Body of pancreas (tissue), 4 donors: ENCODE measurements at places on chromosomes 5 and 9.

GRCh38 chr5:5055712-5056111 lies 84.4 kb upstream of the ADAMTS16 start:
- no peak for DNase-seq

- no peak for DNase-seq
These were observed 18.1 kb downstream of the FYB1 start for GRCh38 chr5:39201160-39201780.

DNA sequence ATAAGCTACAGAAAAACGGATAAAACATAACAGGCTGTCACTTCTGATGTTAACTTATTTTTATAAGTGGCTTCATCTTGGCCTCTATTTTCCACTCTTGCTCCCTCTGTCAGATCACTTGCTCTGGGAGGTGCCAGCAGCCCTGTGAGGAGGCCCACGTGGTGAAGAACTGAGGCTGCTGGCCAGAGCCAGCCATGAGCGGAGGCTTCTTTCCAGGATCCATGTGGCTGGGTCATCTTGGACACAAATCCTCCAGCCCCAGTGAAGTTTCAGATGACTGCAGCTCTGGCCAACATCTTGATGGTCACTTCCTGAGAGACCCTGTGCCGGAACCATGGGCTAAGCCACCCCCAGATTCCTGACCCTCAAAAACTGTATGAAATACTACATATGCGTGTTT lies 7.5 kb upstream of the CMBL start:
- DNase-seq = no peak

DNA sequence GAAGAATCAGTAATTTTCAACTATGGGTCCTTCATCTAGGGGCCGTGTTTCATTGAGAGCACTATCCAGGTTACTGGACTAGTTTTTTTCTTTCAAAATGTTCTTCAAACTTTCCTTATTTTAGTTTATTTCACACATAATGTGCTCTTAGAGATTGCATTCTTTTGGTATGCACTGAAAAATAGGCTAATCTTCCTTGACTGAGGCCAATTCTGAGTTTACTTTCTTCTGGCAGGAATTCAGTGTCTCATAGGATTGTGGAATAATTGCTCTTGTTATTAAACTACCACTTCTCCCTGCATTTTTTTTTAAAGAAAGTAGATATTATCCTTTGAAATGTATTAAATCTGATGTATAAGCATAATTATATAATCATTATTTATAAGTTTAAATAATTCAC lies 624.5 kb downstream of the RAB3C start:
- DNase-seq = no peak

DNA sequence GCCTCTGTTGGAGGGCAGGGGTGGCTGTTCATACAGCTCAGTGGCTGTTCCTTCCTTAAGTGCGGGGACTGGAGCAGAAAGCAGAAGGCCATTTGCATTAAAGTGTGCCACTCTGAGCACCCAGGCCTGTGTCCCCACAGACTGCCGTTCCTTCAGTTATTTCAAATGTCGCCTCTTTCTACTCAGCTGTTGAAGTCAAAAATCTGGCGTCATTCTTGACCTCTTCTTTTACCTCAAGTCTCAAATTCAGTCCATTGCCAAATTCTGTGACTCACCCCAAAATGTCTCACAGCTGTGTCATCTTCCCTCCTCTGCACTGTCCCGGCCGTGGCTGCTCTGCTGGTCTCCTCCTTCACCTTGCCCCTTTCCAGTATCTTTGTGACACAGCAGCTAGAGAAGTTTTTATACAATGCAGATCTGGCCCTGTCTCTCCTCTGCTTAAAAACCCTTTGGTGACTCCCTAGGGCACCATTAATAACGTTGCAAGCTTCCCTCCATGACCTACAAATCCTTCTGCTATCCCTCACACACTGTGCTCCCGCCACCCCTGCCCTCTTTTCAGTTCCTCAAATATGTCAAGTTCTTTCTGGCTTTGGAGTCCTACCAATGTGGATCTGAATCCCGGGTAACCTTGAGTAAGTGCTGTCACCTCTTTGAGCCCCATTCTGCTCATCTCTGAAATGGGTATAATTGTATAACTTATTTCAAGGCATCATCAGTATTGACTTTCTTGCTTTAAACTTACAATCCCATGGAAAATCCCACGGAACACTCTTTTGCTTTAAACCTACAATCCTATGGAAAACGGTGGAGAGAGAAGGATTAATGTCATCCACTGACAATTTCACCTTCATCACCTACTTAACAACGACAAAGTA lies 98.3 kb upstream of the BOD1 start:
- no peak for DNase-seq

GRCh38 chr5:106258591-106259125 lies 1412.1 kb downstream of the EFNA5 start:
- DNase-seq = no peak

DNA sequence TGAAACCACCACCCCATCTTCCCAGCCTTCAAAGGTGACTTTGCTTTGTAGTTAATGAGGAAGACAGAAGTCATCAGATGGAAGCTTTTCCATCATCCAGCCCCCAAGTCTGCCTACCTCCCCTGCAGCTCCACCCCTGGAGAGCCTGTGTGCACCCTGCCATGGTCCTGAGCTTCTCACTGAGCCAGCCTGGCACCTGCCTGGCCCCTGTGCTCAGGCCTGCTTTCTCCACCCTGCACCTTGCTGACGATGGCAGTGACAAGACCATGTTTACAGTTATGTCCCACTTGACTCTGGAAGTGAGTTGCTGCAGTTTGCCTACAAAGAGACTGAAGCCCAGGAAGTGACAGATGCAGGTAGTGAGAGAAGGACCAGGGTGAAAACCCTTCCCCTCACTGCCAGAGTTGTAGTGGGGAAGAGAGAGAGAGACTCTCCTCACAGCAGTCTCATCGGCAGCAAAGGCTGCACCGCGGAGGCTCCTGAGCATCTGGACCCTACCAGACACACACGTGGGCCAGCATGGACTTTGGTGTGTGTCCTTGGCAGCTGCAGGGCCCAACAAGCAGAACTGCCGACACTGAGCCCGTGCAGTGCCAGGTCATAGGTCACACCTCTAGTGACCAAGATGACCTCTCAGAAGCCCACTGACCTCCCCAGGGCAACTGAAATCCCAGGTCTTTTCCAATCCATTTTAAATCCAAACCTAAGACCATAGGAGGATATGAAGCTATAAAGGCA lies 107.1 kb downstream of the CACNA1B start:
- no peak for DNase-seq

DNA sequence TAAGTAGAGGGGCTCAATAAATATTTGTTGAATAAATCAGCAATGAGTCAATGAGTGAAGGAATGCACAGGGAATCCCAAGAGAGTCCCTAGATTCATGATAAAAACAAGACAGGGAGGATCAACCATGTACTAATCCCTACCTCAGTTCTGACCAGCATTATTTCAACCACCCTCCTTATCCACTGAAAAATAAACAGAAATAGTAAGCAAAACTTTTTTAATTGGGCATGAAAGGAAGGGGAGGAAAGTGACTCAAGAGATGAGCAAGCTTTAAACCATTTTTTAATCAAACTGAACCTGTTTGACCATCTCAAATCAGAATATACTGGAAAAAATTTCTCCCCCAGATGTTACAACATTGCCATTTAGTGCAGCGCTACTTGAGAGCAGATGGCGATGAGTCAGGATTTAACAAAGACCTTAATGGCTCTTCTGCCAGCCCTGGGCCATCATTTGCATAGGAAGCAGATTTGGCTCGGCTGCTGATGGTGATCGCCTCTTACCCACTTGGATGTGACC lies 194.8 kb upstream of the SLC30A5 start:
- DNase-seq = no peak

DNA sequence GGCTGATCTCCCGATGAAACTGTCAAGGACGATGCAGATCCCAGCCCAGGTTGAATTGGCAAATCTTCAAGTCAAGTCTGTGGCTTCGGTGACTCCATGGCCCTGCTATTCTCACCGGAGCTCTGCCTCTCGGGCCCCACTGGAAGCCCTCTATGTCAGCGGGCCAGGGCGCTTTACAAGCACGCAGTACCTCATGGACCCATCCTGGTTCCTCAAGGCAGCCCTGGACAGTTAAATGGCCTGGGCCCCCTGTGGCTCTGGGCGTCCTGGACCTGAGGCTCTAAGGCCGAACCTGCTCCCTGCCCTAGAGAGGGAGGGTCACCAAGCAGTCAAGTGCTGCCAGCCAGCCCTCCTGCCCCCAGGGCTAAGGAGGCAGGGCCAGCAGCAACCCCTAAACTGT lies 45.3 kb downstream of the STC2 start:
- no peak for DNase-seq

- DNase-seq = no peak
These were observed 156.4 kb downstream of the ST8SIA4 start for GRCh38 chr5:100746730-100747129.

GRCh38 chr9:134724202-134724911 lies 82.8 kb downstream of the COL5A1 start:
- no peak for DNase-seq

DNA sequence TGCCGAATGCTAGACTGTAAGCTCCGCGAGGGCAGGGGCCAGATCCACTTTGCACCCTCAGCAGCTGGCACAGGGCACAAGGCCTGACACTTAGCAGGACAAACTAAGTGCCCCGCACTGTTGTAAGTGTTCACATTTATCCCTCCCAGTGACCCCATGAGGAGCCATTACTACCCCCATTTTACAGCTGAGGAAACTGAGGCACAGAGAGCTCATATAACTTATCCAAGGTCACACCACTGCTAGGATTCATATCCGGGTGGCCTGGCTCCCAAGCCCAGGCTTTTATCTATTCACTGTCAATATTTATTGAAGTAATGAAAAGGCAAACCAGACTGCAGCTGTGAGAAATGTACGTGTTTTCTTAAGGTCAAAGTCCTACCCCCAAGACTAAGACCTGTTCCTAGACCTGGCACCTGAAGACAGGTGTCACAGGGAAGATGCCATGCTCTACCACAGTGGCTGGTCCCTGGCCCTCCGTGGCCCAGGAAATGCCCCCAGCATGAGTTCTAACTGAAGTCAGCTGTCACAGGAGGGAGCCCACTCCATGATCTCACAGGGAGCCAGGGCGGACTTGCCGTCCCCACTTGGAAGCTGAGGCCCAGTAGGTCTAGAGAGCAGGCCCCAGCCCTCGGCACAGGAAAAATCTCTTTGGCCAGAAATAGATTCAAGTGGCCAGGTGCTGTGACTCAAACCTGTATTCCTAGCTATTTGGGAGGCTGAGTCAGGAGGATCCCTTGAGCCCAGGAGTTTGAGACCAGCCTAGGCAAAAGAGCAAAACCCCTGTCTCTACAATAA lies 74.7 kb upstream of the IL17B start:
- DNase-seq = no peak

DNA sequence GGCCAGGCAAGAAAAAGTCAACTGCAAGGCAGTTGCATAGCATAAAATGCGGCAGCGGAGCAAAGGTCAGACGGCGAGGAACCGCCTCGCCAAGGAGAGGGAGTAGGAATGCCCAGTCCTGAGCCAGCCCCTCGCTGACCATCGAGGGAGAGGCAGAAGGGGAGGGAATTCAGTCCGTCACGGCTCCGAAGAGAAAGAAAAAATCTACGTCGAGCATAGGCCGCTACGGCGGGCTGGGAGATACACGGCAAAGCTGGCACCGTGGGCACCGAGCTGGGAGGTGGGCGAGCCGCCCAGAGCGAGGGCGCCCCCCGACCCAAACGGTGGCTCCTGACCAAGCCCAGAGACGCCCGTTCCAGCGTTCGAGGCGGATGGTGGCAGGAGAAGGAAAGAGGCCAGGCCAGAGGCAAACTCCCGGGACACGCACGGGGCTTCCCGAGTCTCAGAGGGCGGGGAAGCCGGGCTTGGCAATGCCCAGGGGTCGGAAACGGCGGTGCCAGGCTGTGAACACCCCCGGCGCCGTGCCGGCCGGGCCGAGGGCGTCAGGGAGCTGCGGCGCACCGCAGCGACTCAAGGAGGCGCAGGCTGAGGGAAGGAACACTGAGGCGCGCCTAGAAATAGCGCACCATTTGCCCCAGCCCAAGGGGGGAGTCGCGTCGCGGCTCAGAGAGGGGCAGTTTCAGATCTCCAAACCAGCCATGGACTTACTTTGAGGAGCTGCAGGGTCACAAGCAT lies 518 bp downstream of the SPRY4 start:
- DNase-seq = peak; percentile 21

DNA sequence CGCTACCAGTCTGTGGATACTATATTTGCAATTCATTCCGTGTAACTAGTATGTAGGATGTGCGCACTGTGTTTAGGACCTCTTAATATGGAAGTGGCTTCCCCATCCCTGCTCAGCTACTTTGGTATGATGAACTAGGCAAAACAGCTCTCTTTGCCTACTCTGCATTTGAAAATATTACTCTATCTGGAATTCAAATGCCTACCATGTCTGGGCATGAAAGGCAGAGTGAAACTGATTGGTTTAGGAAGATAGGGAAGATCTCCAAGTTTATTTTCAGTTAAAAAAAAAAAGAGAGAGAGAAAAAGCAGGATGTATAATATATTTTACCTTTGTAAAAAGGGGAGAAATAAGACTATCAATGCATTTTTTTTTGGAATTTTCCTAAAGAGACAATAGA lies 74.1 kb upstream of the ELL2 start:
- DNase-seq = no peak

DNA sequence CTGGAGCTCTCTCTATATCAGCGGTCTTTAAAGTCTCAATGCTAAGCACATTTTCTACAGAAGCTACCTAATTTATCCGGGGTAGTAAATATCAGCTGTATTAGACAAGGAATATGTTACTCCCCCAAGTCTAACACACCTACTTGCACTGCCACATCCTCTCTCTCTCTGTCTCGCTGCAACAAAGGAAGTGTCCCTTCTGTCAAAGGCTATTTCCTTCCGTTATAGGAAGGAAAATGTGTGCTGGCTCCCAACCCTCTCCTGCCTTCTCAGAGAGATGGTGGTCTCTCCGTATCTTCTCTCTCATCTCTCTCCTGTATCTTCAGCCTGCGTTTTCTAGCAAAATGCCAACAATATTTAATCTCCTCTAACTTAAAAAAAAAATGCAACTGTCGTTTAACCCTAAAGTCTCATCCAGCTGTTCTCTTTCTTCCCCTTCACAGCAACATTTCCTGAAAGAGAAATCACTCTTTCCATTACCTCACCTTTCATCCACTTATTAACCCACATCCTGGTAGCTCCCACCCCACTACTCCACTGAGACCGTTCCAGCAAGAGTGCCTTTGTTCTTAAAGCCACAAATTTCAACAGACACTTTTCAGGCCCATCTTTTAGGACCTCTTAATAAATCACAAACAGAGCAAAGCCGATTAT lies 2.3 kb downstream of the TTF1 start:
- DNase-seq = no peak

GRCh38 chr9:70477146-70477745 lies 62.8 kb upstream of the KLF9 start:
- no peak for DNase-seq

DNA sequence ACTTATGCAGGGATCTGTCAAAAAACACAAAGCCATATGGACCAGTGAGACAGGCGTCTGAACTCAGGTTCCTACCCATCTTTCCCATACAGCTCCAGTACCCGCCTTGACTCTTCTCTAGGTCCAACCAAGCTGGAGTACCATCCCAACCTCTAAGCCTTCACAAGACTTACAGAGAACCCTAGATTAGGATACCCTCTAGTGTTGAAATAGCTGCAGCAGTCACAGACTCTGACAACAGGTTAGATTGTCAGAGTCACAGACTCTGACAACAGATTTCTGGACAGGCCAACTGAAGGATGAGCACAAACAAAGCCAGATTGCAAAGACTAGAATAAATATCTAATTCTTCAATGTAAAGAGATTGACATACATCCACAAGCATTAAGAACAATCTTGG lies 266.1 kb downstream of the GRIA1 start:
- DNase-seq = no peak
